HuH-7 (cell line): ENCODE measurements at places on chromosomes 1 and 21.
A peak's percentile ranks its signal among the peaks of the same experiment; 100 is the strongest.

DNA sequence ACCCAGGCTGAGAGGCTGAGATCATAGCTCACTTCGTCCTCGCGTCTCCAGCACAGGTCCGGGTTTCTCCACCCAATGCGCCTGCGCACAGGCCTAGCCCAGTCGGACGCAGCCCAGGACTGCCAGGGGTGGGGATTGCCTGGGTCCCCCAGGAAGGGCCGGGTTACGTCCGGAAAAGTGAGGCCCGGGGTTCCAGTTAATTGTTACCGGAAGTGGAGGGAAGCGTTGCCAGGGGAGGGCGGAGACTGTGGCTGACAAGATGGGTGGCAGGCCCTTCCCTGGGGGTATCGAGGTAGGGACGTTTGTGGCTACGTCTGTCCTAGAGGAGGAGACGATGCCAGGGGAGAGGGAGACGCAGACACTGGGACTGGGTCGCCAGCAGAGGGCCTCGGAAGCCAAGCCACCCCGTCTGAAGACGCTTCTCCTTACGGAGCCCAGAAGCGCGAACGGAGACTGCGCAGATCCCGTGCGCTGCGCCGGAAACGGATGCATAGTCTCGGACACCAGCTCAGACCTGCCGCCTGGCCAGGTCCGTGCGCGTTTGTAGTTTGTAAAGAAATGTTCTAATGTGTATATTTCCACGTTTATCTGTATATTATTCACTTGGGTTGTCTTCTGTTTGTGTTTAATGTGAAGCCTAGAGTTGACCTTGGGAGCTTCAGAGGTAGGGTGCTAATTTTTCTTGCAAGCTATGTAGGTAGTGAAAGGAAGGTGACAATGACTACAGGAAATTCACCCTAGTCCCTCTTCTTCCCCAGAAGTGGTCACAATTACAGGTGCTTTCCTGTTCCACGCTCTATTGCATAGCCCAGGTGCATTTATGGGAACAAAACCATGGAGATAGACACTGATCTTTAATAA is 7.3 kb downstream of the RSRP1 start:
- DNase-seq, result peak; percentile 47

GRCh38 chr1:81237473-81238089 is 563.2 kb upstream of the ADGRL2 start:
- DNase-seq, result no peak

DNA sequence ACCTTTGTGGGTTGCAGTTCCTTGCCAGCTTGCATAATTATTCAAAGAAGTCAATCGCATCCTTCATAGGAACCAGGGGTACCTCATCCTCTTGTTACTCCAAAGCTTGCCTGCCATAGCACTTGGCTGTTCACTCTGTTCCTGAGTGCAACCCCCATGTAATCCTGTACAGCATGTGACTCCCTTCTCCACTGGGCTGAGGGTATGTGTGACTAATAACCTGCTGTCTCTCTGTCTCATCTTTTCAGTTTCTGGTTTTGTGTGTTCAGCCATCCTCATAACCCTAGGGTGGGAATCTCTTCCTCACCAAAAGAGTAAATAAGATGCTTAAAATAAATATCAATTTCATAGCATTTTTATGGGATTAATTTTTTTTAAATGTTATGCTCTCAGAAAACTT is 351.9 kb downstream of the S1PR1 start:
- DNase-seq, result no peak

DNA sequence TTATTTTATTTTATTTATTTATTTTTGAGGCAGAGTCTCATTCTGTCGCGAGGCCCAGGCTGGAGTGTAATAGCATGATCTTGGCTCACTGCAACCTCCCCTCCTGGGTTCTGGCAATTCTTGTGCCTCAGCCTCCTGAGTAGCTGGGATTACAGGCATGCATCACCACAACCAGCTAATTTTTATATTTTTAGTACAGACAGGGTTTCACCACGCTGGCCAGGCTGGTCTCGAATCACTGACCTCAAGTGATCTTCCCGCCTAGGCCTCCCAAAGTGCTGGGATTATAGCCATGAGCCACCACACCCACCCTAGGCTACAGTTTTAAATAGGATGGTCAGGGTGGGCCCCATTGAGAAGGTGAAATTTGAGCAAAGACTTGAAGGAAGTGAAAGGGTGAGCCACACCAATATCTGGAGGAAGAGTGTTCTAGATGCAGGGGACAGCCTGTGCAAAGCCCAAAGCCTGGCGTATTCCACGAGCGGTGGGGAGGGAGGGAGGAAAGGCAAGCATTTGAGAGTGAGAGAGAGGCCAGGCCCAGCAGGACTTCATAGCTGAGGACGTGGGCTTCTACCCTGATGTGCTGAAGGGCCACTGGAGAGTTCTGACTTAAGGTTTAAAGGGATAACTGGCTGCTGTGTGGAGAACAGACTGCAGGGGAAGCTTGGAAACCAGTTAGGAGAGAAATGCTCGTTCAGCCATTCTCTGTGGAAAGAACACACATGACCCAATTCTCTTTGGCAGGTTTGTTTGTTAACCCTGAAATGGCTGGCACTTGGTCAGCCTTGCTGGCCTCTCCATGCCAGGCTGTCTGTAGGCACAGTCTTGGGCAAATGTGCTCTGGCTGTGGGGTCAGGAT is 62.6 kb upstream of the FAM20B start:
- DNase-seq, result no peak

DNA sequence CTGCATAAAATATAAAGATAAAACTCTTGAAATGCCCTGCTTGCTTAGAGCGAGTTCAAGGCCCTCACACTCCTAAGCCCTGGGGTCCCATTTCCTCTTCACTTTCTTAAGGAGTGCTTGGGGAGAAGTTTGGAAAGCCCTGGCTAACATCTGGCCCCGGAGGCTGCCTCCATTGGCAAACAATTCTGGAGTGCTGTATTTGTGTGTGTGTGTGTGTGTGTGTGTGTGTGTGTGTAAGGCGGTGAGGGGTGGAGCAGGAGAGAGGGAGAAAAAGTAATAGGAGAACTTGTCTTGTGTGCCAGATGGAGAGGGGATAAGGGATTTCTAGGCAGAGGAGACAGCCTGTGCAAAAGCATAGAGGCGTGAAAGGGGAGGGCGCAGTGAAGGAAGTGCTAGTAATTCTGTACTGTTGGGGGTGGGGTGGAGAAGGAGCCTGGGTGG is 578 bp upstream of the TRIM62 start:
- DNase-seq, result no peak

- no peak for DNase-seq
Measured at GRCh38 chr1:179785031-179785431, 41.9 kb downstream of the FAM163A start.

DNA sequence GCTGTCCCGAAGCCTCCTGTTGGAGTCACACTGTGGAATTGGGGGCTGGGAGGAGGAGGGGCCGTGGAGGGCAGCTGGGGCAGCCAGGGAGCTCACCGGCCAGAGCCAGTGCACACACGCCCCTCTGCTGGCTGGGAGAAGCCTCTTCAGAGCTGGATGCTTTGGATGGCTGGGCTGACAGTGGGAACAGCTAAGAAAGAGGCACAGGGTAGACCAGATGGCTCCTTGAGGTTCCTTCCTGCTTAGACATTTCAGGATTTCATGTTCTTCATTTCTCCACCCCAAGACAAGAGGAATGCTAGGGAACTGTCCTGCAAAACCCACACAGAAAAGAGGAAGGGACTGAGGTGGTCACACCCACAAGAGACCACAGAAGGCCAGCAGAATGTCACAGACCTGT is 254.8 kb upstream of the VAMP3 start:
- no peak for DNase-seq

DNA sequence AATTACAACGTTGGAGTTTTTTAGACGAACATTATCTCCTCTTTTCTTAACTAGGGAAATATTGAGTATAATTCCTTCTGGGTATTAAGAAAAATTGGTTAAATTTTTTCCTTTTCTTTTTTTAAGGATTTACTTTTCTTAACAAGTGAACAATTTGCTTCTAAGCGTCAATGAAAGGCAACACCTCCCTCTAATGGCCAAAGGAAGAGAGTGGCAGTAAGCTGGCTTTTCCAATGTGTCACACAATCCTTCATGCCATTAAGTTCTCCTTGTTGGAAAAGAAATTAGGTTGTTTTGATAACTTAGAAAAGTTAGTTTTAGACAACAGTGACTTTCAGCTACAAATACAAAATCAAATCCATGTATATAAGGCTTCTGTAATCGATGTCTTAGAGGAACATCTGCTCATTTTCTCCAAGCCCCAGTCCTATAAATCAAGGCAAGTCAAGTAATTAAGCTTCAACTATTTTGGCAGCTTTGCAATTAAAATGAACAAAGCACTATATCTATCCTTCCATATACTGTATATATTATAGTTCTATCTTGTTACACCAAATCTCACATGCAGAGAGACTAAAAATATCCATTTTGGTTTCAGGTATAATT is 62.8 kb downstream of the EDEM3 start:
- DNase-seq, result no peak

- no peak for DNase-seq
Measured at GRCh38 chr1:167635156-167635648, 5.2 kb downstream of the RCSD1 start.

GRCh38 chr1:21342961-21343838 is 52.9 kb upstream of the ECE1 start:
- DNase-seq, result no peak

DNA sequence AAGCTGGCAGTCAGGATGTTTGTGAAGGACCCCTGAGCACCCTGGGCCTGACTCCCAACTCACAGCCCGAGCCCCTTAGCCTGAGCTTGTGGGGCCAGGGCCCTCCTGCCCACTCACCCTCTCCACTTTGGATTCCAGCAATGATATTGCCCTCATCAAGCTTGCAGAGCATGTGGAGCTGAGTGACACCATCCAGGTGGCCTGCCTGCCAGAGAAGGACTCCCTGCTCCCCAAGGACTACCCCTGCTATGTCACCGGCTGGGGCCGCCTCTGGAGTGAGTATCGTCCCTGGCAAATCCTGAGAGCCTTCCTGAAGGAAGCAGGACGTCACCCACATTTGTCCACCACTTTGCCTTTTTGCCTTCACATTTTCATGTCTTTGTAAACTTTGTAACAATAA is 5.0 kb downstream of the CTRC start:
- DNase-seq, result no peak

DNA sequence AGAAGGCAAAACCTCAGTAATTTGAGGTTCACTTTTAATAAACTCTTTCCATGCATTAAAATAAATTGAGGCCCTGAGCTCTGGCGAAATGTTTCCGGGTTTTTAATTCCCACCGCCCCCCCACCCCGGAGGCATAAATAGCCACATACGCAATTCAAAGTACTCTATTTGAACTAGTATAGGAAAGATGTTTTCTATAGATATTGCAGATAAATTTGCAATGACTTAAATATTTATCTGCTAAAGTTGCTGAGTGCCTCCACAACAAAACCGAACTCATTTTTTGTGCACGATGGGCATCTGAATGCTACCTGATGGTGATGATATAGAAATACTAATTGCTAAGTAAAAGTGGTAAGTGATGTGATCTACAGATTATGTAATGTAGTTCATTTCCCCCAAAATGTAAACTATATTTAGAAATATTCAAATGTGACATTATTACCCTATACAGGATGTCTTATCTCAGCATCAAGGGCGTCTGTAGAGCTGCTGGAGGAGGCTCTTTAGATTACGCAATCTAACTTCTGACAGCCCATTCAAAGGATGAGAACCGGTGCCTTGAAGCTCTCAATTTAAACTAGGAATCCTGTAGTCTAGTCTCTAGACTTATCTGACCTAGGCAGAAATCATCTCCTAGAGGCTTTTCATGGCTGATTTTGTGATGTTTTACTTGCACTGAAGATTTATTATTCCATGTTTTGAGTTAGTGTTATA is 8.5 kb downstream of the IRF2BP2 start:
- DNase-seq, result no peak

GRCh38 chr1:117635805-117636204 is 30.0 kb downstream of the TENT5C start:
- DNase-seq, result peak; percentile 40

- DNase-seq, result no peak
Measured at GRCh38 chr1:214317734-214318133, 36.8 kb downstream of the SMYD2 start.

DNA sequence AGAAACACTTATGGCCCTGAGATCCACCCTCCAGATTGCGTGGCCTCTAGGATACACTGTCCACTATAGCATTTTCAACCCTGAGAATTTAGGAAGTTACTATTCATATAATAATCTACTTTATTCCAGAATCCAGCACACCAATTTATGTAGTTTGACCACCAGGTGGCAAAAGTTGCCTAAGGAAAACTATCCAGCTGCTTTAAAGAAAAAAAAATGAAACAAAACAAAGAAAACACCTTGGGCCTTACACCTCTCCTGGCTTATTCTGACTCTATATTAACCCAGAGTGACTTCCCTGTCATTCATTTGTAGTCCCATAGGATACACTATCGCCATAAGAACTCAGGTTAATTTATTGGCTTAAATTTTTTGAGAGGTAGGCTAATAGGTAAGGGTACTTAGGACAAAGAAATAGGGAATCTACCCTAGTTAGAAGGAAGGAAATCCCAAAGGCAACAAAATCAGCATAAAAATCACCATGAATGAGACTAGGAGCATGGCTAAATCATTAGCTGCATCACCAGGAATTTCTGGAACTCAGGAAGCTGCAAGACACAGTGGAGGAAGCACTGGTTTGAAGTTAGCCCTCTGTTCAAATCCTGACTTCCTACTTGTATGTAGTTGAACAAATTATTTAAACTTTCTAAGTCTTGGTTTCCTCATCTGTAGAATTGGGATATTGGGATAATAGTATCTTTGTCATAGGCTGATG is 107.5 kb downstream of the SPAG17 start:
- DNase-seq, result peak; percentile 5

DNA sequence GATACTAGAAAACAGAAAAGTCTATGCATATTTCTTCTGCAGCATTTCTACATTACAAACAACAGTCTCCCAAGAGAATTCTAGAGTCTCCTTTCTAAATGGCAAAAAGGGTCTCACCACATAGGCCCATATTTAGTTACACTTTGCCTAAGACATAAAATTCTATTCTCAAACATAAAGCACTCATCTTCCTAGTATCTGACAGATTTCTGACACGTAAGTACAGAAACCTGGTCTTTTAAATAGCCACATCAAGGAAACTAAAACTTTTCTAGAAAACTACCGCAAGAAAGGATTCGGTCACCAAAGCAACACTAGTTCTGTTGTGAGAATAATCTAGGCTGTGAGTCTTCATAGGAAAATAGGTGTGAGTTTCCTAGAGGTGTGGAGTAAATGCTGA is 33.6 kb upstream of the CTSK start:
- no peak for DNase-seq

DNA sequence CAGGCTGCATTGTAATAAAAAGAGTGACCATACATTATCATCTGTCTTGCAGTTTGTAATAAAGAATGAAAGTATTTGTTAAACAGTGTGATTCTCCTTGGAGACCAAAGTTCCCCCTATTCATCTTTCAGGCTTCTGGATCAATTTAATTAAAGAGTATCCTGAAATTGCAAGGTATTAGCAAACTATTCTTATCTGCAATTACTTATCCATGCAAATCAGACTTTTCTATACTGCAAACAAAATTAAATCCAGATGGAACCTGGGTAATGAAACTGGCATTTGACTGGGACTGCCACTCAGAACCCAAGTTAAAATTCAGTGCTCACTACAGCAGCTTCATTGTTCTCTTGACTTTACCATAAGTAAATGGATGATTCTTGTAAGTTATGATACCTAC is 37.1 kb downstream of the JAK1 start:
- DNase-seq, result no peak
